ENCODE measurements at places on chromosomes 2 and 18. TPM values are rescaled to one million over a fixed set of nuclear protein-coding genes. Genes with fewer than 3 reads are reported as not detected.

- DNase-seq = no peak
Measured at GRCh38 chr2:46451131-46451711, 28.1 kb upstream of the TMEM247 start.

DNA sequence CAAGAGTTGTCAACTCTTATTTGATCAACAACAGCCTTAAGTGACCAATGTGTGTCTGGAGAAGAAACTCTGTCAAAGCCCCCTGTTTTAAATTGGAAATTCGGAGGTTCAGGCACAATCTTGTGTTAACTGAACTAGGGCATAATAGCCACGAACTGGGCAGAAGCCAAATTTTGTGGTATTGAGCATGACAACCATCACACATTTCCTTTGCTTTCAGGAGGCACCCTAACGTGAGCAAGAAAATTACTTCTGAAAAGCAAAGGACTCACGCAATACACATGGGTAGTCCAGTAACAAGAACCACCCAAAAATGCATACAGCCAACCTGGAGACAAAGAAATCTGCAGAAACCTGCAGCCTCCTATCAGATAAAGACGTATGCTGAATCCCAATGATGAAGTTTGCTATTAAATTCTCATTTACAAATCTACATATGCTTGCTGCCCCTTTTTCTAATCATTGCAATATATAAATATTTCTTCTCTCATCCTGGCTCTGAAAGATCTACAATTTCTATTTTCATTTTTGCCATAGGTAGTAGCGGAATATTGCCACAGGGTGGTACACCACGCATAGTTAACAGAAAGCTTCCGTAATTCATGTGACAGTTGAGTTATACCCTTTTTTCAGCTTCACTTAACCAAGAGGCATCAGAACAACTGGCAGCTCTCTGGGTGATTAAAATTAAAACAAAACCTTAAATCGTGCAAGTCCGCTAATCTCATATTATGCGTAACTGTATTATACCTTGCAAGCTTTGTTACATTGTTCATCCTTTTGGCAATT, 495.8 kb downstream of the NRXN1 start:
- peak; percentile 6 for DNase-seq

Gene RSAD2
- total RNA-seq = 0.11 TPM

Gene IL36G
- not detected for total RNA-seq

DNA sequence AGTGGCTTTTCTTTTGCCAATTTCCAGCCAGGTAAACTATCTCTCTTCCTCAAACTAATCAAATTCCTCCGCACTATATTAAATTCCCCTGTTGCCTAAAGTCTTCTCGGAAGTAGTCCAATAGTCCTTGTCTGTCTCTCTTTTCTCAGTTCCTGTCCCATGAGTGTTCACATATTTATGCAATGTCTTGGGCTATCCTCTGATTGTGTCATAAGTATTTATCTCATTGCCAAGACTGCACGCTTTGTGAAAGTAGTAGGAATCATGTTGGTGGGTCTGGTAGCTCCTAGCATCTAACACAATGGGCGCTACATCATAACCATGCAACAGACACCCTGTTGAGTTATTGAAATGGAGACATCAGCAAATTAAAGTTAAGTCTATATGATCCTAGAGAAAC, 59.9 kb upstream of the POU3F3 start:
- DNase-seq = no peak

- no peak for DNase-seq
Measured at GRCh38 chr2:152606941-152607340, 110.3 kb downstream of the PRPF40A start.

Gene RGPD6
- 33.2 TPM for total RNA-seq

- no peak for DNase-seq
Measured at GRCh38 chr18:13223311-13224143, 5.0 kb downstream of the LDLRAD4 start.

- no peak for DNase-seq
Measured at GRCh38 chr2:149686136-149687051, 98.8 kb upstream of the MMADHC start.

GRCh38 chr2:151928380-151928779, 100.2 kb upstream of the ARL5A start:
- DNase-seq = peak; percentile 23
